ENCODE measurements at places on chromosomes 12 and 14.
A peak's percentile ranks its signal among the peaks of the same experiment; 100 is the strongest.

DNA sequence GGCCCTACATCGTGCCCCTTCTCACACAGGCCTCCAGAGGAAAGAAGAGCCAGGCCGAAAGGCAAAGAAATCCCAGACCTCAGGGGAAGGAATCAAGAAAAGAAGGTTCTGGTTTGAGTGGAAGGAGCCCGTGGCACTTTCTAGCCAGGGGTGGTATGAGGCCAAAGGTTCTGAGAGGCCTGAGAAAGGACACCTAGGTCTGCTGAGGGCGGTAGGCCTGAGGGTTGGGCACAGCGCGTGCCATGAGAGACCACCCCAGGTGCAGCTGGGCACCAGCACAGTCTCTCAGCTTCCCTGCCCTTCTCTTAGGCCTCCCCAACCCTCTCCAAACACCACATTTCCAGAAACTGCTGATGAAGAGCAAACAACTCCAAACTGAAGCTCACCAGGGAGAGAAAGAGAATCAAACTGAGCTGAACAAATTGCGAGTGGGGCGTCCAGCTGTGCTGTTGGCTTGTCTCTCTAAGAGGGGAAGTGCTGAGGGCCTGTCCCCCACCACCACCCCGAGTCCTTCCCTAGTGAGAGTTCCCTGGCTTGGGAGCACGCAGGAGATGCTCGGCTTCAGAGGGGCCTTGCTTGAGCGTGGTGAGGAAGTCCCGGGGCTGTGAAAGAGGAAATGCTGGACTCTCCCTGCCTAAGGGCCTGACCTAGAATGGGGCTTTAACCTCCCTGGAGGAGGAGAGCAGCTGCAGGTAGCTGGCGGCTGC lies 184.8 kb downstream of the ZFP36L1 start:
- DNase-seq = no peak

DNA sequence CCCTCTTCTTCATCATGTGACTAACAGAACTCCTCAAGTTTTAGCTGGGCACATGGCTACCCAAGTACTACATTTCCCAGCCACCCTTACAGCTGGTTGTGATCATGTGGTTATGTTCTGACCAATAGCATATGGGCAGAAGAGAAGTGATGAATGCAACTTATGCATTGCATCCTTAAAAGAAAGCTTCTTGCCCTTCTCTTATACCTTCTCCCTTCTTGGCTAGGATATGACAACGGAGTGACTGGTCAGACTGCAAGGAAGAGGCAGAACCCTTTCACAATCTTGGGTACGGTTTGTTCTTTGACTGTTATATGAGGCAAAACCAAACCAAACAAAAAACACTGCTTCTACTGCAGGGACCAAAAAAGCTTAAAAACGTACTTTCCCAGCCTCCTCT lies 66.5 kb upstream of the MAX start:
- DNase-seq = no peak

DNA sequence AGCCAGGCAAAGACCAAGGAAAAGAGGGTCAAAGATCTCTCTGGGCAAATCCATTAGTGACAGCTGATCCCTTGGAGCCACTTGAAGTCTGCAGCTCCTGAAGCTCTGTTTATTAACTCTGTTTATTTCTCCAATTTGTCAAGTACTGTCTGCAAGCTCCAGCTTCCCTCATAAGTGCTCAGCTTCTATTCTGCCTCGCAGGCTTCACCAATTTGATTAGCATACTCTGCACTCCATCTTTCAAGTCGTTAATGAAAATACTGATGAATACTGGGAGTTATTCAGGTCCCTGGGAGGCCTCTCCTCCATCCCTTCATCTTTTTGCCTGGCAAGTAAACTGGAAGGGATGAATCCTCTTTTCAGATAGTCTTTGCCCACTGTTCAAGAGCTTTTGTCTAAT lies 54.3 kb downstream of the TTC9 start:
- no peak for DNase-seq

DNA sequence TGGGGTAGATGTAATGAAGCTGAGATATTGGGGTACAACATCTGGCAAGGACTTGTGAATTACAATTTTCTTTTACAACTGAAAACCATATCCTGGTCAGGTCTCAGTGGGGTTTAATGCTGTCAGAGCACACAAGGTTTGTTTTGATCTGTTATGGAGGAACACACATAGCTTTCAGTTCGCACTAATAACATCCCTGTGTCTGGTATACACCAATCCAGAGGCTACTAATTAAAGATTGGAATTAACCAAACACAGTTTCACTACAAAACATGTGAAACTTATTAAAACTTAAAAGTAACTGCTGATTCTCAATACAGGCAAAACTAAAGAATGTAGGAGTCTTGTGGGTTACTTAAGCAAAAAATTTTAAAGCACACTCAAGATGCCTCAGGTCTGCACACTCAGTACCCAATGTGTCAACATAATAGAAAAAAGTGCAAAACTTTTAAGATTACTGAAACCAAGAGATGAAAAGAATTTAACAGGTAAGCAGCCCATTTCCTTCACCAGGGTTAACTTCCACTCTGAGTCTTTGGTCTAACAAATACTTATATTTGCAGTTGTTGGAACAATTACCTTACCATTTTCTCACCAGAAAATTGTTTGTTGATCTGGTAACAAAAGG lies 77.4 kb downstream of the LLPH start:
- DNase-seq = no peak

DNA sequence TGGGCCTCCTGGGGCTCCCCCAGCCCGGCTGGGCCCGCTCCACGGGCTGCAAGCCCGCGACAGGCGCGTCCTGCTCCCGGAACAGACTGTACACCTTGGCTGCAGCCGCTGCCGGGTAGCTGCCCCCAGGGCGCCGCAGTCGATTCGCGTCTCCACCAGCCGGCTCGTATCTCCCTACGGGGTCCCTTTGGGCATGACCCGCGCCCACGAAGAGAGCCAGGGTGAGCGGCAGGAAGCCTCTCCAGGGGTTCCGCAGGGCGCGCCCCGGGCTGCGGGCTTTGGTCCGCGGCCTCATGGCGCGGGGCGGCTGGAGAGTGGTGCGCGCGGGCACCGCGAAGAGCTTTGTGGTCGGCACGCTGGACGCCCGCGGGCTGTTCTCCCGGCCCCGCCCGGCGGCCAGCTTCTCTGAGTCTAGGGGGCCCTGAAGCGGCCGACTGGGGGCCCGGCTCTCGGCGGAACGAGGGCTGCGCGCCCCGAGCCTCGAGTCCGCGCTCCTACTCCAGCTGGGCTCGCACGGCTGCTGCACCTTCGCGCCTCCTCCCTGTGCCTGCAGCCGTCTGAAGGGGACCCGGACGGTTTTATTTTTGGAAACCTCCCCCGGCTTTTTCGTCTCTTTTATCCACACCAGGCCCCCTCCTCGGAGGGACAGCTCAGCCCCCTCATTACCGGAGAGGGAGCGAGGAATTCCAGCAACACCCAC lies at the start of gene LTBP2:
TSS of gene LTBP2 (minus strand) at position 588 of the 700 bp plus-strand sequence. CDS start at position 295, 293 bp downstream.
- peak; percentile 12 for DNase-seq

DNA sequence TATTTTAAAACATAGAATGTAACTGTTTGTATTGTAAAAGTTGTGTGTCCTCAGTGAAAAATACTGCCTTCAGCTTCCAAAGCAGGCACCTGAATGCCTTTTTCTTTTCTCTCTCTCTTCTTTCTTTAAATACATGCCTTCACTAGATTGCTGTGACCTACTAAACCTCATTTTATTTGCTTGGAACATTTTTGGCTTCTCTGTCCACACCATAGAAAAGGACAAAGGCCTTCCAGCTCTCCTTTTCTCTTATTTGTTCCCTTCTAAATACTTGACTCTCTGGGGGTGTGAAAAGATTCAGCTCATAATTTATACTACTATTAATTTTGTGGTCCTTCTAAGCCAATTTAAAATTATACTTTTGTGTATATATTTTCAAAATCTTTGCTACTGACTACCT lies 38.4 kb downstream of the PPM1A start:
- no peak for DNase-seq

DNA sequence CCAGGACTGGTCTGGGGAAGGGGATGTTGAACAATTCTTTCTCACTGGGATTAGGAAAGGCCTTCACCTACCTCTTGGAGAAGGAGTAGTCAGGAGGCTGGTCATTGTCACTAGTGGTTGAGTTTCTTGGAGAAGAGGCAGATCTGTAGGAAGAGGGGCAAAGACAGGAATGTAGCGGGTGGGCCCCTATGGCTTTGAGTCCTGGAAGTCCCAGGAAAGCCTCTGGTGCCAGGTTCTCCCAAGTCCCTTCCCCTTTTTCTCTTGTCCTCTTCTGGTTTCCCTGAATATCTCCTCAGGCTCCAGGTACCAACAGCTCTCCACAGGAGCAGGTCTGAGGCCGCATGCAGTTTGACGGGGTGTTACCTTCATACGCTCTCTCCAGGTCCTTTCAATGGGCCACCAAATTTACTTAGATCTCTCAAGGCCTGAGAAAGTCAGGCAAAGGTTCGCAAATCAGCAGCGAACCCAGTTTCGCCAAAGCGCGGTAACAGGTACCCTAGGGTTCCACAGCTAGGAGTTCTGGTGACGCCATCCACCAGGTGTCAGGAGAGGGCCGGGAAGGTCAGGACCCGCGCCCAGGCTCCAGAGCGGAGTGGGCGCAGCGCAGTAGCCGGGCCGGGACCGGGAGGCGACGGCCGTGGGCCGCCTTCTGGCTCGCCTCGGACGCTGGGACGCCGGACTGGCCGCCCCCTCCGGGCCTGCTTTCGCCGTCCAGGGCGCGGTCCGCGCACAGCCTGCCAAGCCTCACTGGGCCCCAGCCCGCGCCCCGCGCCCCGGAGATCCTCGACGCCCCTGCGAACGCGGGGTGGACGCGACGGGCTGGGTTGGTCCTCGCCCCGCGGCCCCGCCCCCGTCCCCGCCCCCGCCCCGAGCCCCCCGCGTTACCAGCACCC lies 795 bp downstream of the SMAGP start:
- peak; percentile 54 for DNase-seq

DNA sequence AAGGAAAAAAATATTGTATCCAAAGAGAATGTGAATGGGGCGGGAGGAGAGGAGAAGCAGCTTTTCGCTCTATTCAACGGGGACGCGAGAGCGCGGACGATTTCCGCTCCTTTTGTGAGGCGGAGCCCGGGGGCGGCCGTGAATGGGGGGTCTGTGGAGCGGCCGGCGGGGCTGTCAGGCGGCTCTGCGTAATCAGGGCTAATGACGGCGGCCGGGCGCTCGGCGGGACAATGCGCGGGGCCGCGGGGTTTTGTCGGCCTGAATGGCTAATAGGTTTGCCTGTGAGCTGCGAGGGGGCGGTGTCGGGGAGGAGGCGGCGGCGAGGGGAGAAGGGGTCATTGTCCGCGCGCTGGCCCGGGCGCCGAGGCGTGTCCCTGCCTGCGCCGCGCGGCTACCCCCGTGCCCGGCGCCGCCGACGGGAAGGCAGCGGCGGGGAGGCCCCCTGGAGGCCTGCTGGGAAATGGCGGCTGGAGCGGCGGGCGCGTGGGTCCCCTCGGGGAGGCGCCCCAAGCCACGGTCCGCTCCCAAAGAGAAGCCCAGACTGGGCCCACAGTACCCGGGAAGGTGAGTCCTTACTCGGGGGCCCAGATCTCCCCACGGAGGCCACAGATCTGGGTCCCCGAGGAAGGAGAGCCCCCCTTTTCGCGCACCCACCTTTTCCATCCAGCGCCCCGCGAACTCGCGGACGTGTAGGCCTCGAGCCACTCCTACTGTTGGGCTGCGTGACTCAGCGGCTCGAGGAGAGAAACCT lies 6.0 kb downstream of the SIX6 start:
- no peak for DNase-seq

DNA sequence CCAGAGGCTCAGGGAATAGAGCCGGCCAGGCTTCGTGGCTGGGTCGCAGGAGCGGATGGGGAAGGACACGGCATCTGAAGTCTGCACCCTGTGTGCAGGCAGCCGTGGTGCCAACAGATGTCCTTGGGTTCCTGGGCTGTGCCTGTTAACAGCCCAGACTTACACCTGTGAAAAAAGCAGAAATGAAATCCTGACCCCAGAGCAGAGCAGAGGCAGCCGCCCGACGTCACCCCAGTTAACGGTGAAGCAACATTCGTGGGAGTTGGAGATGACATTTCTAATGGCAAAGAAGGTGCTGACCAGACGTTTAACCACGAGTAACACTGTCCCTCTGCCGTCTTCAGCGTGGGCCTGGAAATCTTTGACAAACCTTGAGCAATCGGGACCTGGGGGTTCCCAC lies 200.3 kb upstream of the DIO3 start:
- no peak for DNase-seq

DNA sequence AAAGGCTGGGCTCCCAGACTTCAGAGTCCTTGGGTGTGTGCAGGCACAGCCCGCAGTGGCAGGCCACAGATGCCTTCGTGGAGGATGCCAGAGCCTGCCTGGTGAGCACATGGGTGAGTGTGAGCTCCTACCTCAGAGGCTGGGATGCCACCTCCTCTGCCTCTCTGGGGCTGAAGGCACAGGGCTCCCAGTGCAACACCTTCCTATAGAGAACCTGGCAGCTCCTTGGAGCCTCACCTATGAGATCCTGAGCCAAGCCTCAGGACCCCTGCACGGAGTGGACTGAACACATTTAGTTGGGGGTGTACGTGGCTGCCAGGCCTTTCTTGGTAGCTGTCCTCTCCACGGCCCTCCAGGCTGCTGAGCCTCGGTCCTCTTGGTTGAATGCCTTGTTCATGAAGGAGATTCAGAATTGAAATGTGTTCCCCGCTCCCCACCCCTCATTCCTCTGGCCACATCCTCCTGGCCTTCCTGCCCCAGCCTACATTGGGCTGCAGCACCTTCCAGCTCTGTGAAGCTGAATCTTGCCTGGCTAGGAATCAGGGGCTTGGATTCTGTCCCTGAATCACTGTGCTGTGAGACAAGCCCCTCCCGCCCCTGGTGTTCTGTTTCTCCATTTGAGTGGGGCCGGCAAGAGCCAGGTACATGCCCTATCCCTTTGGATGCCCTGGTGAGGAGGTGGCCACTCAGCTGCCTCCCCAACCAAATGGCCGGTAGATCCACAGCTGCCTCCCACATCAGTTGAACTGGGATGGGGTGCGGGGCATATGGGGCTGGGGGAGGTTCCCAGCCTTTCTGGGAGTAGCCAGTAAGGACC lies 38.7 kb upstream of the TRAF3 start:
- no peak for DNase-seq

GRCh38 chr14:96519970-96520369 lies 17.8 kb downstream of the PAPOLA start:
- DNase-seq = no peak

DNA sequence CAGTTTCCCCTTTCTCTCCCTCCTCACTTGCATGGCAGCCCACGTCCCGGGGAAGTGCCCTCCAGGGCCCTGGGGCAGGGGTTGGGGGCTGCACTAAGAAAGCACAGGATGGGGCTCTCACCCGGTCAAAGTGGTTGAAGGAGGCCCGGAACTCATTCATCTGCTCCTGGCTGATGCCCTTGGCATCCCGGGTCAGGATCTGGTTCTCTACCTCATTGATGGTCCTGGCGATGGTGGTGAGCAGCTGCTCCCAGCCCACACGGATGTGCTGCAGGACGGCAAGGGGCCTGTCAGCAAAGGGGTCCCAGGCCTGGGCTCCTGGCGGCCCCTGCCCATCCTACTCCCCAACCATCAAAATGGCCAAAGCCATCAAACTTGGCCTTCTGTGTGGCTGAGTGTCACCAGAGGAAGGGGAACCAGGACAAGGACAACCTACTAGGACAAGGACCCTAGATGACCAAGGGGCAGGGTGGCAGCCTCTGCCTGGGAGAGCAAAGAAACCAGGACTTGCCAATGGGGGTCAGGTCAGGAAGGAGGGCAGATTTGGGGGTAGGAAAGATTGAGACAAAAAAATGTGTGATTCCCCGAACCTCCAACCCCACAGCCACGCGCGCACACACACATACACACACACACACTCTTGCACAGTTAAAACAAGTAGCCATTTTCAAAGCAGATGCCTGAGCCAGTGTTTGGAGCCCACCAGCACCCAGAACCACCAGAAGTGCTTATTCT lies 87.1 kb upstream of the ZFP36L1 start:
- no peak for DNase-seq

GRCh38 chr12:113200021-113200797 lies 14.7 kb downstream of the RITA1 start:
- DNase-seq = no peak

Measured in stimulated activated CD4-positive, alpha-beta T cell treated with anti-CD3 and anti-CD28 coated beads, Interleukin-12 subunit alpha, Interleukin-12 subunit beta, amount 100 ng/mL, for 4 hours (primary cell).